ENCODE measurements at places on chromosomes 5 and 9.

- no peak for DNase-seq
Observed at GRCh38 chr9:130137081-130137640, 35.0 kb upstream of the NCS1 start.

DNA sequence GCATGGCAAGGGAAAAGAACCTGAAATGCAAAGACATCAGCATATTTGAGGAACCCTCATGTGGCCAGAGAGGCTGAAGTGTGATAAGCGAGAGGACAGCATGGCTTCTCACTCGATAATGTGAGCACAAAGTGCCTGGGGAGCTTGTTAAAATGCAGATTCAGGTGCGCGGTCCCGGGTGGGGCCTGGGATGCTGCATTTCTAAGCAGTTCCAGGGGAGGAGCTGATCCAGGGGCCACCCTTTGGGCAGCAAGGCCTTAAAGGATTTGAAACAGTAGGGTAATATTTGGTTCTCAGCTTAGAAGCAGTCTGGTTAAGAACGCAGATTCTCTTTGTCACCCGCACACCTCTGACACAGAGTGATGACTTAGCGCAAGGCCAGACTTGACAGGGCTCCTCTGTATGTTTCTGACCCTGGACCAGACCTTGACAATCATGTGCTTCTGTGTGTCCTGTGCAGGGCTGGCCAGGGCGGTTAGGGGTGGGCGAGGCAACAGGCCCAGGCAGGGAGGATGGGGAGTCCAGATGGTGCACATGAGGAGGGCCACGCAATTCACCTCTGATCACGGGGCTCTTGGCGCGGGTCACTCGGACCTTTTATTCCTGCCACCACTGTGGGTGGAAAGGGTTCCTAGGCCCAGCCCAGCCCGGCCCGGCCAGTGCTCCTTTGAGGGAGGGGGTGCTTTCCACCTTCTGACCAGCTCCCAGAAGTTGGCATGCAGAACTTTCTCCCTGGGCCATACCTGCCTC, 62.8 kb upstream of the TBC1D2 start:
- no peak for DNase-seq

DNA sequence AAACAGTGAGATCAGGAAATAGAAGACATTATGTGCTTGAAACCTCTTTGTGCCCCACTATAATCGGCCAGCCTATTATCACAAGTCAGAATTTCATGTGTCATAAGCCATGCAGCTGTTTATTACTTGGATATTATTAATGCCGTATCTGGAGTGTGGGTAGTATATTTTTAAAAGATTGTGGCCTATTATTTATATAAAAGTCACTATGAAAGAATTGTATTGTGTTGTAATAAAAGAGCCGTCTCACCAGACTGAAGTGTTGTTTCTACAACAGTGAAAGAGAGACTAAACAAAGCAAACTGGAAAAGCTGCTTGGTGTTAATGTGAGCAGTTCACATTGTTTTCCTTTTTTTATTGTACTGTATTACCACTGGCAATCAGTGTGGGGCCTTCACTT, 449.1 kb downstream of the PSAT1 start:
- DNase-seq, result peak; percentile 19

DNA sequence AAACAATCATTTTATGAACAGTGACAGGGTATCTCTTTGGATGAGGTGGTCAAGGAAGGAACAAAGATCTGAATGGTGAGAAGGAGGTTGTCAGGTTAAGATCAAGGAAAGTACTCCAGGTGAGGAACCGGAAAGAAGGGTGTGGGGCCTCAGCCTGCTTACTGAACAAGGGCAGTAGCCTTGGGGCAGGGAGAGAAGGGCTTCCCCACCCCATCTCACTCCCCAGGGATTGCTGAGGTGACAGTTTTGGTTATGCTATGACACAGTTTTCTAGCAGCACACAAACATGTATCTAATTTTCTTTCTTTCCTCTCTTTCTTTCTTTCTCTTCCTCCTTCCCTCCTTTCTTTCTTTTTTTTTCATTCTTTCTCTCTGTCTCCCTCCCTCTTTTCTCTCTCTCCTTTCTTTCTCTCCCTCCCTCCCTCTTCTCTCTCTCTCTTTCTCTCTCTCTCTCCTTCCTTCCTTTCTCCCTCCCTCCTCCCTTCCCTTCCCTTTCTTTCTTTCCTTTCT, 4.1 kb upstream of the HDHD3 start:
- peak; percentile 8 for DNase-seq

- DNase-seq, result no peak
Observed at GRCh38 chr9:14455243-14455642, 141.3 kb upstream of the NFIB start.

DNA sequence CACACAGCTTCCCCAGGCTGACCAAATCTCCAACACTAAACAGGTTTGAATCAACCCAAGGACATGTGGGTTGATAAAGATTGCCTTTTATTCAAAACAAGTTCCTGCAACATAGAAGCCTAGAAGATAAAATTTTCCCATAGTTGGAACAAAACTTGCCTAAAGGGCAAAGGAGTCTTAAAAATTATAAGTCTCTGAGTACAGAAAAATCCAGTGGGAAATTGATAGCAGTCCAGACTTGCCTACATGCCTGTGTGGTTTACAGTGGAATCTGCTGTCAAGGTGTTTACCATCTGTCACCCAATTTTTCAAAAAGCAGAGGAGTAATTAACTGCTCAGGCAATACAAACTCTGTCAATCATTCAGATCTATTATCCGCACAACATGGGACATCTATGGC, 168.2 kb downstream of the PPP2R2B start:
- DNase-seq, result no peak

DNA sequence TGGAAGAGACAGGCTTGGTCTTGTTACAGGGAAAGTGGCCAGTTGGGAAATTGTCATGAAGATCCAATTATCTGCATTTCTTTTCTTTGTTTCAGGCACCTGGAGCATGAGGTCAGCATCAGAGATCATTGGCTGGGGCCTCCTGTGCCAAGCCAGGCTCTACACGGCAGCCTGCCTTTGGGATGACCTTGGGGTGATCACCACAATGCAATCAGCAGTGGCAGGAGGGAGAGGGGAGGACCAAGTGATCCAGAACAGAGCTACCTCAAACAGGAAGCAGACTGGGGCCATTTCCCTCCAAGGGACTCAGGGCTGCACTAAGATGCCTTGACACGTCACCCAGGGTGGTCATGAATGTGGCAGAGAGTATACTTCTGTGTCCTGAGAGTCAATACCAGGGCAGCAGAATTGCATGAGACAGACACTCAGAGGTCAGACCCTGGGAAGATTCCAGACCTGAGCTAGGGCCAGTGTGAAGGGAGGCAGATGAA, 8.9 kb downstream of the SMIM23 start:
- no peak for DNase-seq

DNA sequence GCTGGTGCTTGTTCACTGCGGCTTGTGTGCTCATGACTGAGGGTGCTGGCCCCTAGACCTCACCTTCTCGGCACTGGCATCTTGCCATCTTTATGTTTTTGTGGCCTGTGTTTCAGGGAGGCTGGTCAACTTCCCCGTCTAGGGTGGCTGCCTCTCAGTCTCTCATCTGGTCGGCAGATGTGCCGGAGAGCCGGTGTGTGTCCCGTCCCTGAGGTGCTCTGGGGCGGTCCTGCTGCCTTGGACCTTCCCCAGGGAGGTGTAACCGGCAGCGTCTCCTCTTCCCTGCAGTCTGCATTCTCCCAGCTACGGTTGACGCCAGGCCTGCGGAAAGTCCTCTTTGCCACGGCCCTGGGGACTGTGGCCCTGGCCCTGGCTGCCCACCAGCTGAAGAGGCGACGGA, 5.6 kb downstream of the MIGA2 start:
- no peak for DNase-seq

GRCh38 chr9:91945277-91946085, 4.5 kb downstream of the ROR2 start:
- DNase-seq, result no peak

DNA sequence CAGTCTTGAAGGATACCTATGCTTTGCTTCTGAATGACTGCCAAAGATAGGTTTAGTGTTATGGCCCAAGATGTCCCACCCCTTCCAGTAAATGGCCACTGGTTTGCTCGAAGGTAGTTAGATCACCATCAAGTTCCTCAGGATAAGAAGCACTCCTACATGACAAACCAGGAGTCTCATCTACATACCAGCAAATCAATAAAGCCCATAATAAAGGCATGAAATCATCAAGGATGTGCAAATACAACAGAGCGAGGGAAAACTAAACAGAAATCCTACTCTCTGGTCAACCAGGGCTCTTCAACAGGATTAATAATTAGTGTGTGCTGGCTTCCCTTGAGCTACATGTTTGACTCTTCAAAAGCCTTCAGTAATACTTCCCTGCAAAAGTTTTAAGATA, 141.0 kb downstream of the LHFPL2 start:
- peak; percentile 67 for DNase-seq

DNA sequence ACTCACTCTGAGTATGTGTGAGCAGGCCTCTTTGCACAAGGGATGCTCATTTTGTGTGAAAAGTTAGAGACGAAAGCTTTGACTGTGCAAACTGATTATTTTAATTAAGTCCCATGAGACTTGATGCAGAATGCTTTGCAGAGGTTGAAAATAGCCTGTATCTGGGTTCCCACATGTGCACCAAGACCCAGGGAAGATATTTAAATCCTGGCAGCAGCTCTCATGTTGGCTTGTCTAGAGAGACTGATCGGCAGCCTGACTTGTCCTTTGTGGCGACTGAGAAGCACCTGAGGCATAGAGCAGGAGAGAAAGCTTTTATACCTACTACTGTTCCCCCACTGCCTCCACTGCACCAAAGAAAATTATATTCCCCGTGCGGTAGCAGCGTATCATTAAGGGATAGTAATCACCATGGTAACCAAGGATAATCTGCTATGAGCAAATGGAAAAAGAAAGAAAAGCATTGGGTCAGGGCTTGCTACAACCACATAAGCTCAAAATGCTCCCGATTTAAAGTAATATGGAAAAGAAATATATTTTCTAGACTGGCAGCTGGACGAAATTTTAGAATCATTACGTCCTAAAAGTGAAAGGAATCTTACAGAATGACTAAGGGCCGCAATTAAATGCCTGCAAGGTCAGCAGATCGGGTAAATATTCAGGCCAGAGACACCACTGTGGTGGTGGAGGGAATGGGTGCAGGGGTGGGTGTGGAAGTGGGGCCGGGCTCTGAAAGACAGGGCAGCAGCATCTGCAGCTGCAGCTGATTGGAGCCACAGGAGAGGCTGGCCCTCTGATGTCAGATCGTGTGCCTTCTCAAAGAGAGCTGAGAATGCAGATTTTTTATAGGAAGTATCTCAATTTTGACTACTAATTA, 135.3 kb upstream of the EPB41L4A start:
- DNase-seq, result no peak

- no peak for DNase-seq
Observed at GRCh38 chr9:129612123-129612522, 8.8 kb downstream of the C9orf50 start.

DNA sequence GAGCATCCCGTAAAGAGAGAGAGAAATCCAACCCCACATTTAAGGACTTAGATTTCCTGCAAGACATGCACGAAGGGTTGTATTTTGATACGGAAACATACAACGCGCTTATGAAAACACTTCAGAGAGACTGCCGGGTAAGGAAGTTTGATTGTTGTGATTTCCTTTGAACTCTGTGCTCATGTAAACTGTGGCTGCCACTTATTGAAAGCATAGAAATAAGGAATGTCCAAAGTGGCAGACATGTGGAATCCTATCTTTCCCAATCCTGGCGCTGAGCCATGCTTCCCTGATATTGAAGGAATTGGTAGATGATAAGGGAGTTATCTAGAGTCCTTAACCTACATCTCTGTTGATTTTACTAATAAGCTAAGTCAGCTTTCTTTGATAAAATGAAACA, 119.4 kb downstream of the PRKACG start:
- DNase-seq, result no peak

- DNase-seq, result no peak
Observed at GRCh38 chr5:179307931-179308471, 37.3 kb downstream of the ADAMTS2 start.

GRCh38 chr9:115808108-115808507, 345.5 kb upstream of the PAPPA start:
- peak; percentile 55 for DNase-seq

DNA sequence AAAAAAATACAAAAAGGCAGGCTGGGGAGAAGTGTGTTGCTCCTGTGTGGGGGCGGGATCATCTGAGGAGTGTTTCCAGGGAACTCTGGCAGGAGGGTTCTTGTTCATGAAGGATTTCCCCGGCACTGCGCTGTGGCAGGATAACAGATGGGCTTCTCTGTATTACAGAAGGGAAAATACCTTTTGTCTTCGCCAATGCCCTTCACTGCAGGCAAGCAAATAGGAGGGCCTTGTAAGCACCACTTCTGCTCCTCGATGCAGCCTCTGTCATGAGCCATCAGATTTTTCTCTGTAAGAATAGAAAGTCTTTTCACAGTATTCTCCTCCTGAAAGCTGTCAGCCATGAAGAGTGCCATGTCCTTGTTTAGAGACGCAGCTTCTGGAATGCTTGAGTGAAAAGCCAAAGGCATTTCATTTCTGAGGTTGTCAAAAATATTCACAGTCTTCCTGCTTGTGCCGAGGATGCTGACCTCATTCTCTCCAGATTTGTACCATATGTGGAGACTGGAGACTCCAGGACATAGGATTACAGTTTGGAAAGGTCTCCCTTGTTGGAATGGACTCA, 294.0 kb downstream of the YTHDC2 start:
- DNase-seq, result no peak

DNA sequence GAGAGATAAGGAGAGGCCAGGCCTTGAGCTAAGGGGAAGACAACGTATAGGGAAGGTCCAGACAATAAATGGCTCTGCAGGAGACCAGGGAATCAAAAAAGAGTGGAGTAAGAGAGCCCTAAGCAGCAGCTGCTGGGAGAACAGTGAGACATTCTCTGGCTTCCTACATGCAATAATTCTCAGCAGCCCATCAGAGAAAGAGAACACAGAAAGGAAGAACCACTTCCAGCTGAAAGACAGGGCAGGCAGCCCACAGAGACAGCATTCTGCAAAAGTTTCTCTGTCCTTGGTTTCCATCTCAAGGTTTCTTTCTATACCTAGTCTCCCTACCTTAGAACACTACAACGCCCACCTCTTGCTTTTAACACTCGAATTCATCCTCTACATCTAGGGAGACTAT, 189.9 kb downstream of the DEPDC1B start:
- DNase-seq, result no peak

DNA sequence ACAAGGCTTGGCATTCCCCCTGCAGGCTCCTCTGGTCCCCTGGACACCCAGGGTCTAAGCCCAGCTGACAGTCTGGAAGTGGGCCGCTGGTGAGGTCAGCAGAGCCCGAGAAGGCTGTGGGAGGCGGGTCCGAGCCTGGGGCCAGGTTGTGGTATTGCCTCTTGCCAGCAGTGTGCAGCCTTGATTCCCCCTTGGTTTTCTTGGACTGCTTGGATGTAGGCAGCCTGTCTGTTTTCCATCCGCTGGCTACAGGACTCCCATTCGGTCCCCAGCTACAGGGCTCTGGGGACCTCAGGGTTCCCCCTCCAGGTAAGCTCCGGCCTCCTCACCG, 1.6 kb downstream of the AIF1L start:
- DNase-seq, result no peak

DNA sequence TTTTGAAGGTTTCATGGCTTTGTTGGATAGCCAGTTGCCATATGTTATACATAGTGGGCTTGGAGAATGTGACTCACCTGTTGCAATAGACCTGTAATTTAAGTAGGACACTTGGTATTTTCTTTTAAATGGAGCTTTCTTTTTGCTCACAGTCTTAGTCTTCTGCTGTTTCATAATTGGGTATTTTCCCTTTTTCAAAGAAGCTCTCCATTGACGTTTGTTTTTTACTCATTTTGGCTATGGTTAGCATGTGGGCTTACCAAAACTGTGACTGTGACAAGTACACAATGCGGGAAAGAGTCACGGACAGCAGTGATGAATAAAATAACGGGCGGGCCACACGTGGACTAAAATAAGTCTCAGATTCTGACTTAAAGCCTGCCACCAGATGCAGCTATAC, 23.2 kb upstream of the RNF20 start:
- no peak for DNase-seq

- no peak for DNase-seq
Observed at GRCh38 chr5:177162379-177162778, 28.8 kb downstream of the NSD1 start.

GRCh38 chr5:172849606-172850453, 15.8 kb downstream of the ERGIC1 start:
- DNase-seq, result peak; percentile 16
